ENCODE measurements at places on chromosomes 6 and 20. TPM values are rescaled to one million over a fixed set of nuclear protein-coding genes. Genes with fewer than 3 reads are reported as not detected.

The VARS1 gene
- 115 TPM for total RNA-seq

The TBC1D32 gene
- total RNA-seq = 6.0 TPM

GRCh38 chr6:127921982-127922381 is 21.1 kb upstream of the THEMIS start:
- no peak for DNase-seq

DNA sequence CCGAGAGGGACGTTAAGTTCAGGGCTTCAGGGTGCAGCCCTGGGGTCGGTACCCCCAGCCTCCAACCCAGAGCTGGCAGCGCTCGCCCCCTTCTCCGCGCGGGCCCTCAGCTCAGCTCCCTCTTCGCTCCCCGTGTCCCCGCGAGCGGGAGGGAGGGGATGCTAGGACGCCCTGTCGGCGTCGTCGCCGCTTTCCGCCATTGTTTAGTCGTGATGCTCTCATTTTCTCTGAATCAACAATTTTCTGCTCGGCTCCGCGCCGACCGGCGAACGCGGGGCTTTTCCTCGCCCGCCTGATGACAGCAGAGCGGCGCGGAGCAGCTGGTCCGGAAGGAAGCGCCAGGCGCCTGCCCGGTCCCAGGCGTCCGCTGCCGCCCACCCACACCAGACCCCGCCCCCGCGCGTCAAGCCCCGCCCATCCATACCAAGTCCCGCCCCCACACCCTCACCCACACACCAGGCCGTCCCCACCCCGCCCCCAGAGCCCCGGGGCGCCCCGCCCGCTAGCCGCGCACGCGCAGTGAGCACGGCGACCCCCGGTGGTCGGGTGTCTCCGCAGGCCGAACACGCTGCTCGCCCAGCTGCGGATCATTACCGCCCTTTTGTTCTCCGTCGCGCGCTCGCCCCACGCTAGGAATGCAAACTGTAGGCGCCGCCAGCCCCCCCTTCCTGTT is 50.1 kb upstream of the SLC32A1 start:
- peak; percentile 98 for DNase-seq

GRCh38 chr20:1906361-1907051 is 11.3 kb downstream of the SIRPA start:
- DNase-seq = no peak

- DNase-seq = no peak
Observed at GRCh38 chr6:138796771-138797170, 884 bp downstream of the ECT2L start.

DNA sequence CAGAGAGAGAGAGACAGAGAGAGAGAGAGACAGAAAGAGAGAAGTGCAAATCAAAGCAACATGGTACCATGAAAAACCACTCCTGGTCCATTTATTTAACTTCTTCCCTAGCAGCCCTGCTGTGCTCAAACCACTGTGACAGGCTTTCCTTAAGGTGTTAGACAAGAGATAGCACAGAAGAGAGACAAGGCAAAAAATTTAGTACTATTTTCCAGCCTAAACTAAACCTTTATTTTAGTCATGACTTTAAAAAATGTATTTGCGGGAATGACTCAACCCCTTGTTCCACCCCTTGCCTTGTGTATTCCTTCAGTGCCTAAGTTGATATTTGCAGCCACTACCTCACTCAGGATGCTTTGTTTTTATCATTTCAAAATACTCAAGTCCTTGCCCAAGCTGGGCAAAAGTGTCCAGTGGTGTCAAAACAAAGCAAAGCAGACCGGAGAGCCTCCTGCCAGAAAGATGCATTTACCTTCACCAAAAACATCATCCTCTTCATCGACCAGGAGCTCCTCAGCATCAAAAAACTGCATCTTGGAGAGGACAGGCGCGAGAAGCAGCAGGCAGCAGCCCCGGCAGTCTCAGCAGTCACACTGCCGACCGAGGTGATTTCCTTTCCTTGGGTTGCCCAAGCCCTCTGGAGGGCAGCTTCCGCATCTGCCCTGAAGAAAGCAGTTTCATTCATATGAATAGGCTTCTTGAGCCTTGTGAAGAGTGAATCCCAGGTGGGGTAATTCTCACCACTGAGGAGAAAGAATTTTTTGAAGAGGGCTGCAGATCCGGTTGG is at the start of gene RIPOR2:
Gene RIPOR2 (minus strand): TSS at position 595 of the 787 bp plus-strand sequence. CDS start 62 bp downstream, at position 533.
- DNase-seq = peak; percentile 33

Measured in H7 (cell line).